ENCODE measurements at places on chromosomes 6 and 20. TPM values are rescaled to one million over a fixed set of nuclear protein-coding genes. Genes with fewer than 3 reads are reported as not detected.

PTK6 gene
- 2.0 TPM for total RNA-seq

PARD6B gene
- total RNA-seq, result 4.5 TPM

COX4I2 gene
- total RNA-seq, result not detected

GINS1 gene
- total RNA-seq, result 34.9 TPM

TBXT gene
- not detected for total RNA-seq

TNFRSF21 gene
- 11.7 TPM for total RNA-seq

HS3ST5 gene
- not detected for total RNA-seq

VSX1 gene
- total RNA-seq, result 1.3 TPM

OVOL2 gene
- total RNA-seq, result 0.35 TPM

BTN1A1 gene
- total RNA-seq, result not detected

NRSN1 gene
- not detected for total RNA-seq

PNLDC1 gene
- total RNA-seq, result 0.05 TPM

POU5F1 gene
- total RNA-seq, result 11.8 TPM

TRAPPC3L gene
- not detected for total RNA-seq

FAM162B gene
- 0.11 TPM for total RNA-seq

C6orf52 gene
- total RNA-seq, result 1.7 TPM

JPH2 gene
- total RNA-seq, result 6.8 TPM

SEMG2 gene
- total RNA-seq, result not detected

IL17A gene
- total RNA-seq, result not detected

CENPQ gene
- total RNA-seq, result 5.8 TPM

TTK gene
- total RNA-seq, result 19.0 TPM

CST8 gene
- total RNA-seq, result not detected

HCRTR2 gene
- not detected for total RNA-seq

NEDD9 gene
- total RNA-seq, result 67.2 TPM

WFDC12 gene
- total RNA-seq, result not detected

ZKSCAN3 gene
- total RNA-seq, result 1.9 TPM

PTGIS gene
- 0.02 TPM for total RNA-seq
